ENCODE measurements at places on chromosomes 1 and 21.

- DNase-seq = no peak
Measured at GRCh38 chr1:36822648-36823047, 211.7 kb downstream of the GRIK3 start.

DNA sequence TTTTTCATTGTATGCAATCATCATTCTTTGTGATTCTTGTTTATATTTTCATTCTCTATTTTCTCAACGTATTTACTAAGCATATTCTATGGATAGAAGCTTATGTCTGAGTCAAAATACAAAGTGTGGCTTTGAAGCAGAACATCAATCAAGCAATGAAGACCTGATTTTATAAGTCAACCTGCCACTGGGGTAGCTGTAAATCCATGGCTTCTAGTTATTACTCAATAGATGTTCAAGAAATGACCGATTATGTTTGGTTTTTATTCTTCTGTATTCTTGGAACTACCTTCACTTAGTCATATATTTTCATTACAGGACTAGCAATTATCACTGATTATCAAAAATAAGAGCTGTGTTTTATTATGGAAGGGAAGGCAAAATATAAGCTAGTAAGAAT is 20.5 kb upstream of the PTGS2 start:
- DNase-seq = no peak

- no peak for DNase-seq
Measured at GRCh38 chr1:170659399-170660035, 4.4 kb upstream of the PRRX1 start.

- no peak for DNase-seq
Measured at GRCh38 chr1:22772014-22772413, 61.4 kb downstream of the EPHB2 start.

DNA sequence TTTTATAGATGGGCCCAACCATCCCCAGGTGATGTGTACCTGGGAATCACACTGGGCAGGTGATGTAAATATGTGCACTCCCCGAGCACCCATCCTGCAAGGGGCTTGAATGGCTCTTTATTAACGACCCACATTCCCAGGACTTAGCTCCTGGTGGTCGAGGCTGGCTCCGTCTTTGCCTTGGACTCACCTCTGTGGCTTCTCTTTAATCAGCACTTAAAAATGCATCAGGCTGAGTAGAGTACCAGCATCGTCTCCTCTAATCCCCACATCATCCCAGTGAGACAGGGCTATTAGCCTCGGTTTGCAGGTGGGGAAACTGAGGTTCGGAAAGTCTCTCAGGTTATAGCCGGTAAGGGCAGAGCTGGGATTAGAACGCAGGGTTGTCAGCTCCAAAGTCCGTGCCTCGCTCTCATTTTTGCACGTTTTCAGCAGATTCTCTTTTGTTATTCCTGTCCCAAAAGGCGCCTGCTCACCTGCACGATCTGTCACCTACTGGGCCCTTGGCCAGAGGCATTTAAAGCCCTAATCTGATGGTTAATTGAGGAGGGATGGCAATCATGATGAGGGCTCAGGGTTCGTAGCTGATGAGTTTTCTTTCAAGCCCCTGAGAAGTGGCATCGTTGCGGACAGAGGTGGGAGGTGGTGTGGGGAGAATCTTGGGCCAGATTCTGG is 29.4 kb downstream of the SPSB1 start:
- no peak for DNase-seq

GRCh38 chr1:11498956-11499594 is 20.1 kb downstream of the DISP3 start:
- no peak for DNase-seq

GRCh38 chr1:244212797-244213475 is 161.9 kb downstream of the ZBTB18 start:
- no peak for DNase-seq

DNA sequence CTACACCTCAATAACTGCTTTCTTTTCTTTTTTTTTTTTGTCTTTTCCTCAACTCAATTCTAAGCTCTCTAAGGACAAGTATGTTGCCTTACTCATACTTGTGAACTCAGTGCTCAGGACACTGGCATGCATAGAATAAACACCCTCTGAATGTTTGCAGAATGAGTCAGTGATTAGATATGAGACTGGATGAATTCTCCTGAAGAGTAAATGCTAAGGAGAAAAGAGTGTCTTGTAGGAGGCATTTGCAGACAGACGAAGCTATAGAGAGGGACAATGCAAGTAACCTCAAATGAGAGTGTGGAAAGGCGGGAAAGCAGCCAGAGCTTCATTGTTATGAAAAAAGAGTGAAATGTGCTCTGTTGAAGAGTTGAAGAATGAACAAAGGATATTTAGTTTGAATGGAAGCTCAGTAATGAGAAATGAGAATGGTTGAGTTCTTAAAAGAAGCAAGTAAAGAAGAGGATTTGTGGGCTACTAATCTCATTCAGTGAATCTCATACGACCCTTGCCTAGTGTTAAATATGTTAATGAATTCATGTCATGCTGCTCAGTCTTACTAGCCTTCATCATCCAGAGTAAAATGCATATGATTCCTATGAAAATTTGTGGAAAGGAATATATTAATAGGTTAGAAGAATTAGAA is 166.1 kb upstream of the DPYD start:
- no peak for DNase-seq

DNA sequence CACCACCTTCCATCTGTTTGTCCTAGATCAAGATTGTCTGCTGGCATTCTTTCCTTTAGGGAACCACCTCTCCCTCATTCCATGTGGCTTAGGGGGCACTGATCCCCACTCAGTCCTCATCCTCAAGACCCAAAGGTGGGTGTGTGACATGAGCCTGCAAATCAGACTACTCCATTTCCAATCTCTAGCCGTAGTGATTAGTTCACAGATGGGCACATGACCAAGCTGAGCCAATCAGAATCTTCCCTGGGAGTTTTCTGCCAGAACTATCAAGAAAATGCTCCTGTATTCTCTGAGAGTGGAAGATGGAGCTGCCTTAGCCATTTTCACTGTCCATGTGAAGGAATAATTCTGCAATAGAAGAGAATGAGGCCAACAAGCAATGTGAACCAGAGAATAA is 19.3 kb upstream of the PTPRF start:
- DNase-seq = no peak

All from stimulated activated CD4-positive, alpha-beta T cell treated with anti-CD3 and anti-CD28 coated beads, Interleukin-15, amount 100 ng/mL, for 1 hour (primary cell).